Tibial nerve (tissue), 4 donors: ENCODE measurements at places on chromosomes 12 and 14.

DNA sequence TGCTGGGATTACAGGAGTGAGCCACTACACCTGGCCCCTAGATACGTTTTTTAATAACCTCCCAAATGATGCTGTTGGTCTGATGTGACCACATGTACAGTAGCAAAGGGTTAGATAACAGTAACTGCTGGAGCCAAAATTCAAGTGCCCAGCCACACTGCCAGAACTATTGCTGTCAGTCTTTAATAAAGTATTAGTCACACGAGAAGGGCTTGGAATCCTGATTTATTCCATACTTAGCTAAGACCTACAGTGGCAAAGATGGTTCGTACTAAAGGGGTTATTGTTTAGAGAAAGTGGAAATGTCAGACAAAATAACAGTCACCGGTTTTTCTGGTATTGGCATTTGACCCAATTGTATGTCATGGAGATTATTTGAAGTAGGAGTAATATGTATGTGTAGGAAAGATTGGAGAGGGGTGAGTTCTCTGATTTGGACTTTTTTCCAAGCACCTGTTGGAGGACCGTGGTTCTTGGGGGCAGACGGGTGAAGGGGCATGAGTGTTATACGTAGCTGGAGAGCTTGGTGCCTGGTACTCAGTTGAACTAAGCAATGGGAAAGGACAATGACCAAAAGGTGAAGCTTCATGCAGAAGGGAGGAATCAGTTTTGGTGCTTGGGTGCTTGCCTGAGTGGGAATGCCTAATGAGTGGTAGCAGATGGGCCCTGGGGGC lies 9.7 kb downstream of the TUBA1C start:
- no peak overlapping the region for H3K27ac ChIP-seq
- no peak for DNase-seq
- H3K27me3 ChIP-seq = no peaks in the 10 kb centered on the region
- H3K36me3 ChIP-seq = no peaks in the 10 kb centered on the region
- H3K4me3 ChIP-seq = no peak overlapping the region

GRCh38 chr12:52903855-52904508 lies 894 bp downstream of the KRT8 start:
- peaks cover 4% of the 10 kb centered on the region for H3K27me3 ChIP-seq
- no peaks in the 10 kb centered on the region for H3K36me3 ChIP-seq
- H3K4me3 ChIP-seq = peak overlapping the region; percentile 45
- peak overlapping the region; percentile 75 for H3K27ac ChIP-seq
- H3K4me1 ChIP-seq = peaks cover 12% of the 10 kb centered on the region

GRCh38 chr14:20606190-20606901 lies 15.2 kb upstream of the RNASE12 start:
- no peaks in the 10 kb centered on the region for H3K27me3 ChIP-seq
- H3K27ac ChIP-seq = no peak overlapping the region
- H3K4me1 ChIP-seq = peaks cover 21% of the 10 kb centered on the region
- no peaks in the 10 kb centered on the region for H3K36me3 ChIP-seq
- DNase-seq = no peak

- DNase-seq = no peak
- H3K36me3 ChIP-seq = no peaks in the 10 kb centered on the region
- H3K4me3 ChIP-seq = no peak overlapping the region
- no peak overlapping the region for H3K27ac ChIP-seq
- H3K27me3 ChIP-seq = no peaks in the 10 kb centered on the region
Measured at GRCh38 chr14:57519043-57519442, 25.4 kb upstream of the CCDC198 start.

DNA sequence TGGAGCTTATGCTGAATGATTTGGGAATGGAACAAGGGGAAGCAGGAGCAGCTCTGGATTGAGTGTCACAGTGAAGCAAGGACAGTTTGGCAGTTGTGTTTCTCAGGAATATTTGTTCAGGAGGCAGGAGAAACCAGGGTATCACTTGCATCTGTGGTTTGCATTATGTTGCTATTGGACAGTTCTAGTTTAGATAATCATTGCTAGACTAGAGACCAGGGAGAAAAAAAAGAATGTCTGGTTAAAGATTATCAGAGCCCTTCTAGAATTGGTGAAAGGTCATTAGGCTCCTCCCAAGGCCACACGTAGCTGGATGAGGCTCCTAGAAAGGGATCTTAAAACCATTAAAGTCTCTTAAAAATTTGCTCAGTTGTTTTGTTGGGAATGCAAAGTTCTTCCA lies 17.0 kb upstream of the SRSF5 start:
- no peaks in the 10 kb centered on the region for H3K27me3 ChIP-seq
- H3K4me3 ChIP-seq = no peak overlapping the region
- H3K27ac ChIP-seq = no peak overlapping the region
- no peaks in the 10 kb centered on the region for H3K36me3 ChIP-seq

DNA sequence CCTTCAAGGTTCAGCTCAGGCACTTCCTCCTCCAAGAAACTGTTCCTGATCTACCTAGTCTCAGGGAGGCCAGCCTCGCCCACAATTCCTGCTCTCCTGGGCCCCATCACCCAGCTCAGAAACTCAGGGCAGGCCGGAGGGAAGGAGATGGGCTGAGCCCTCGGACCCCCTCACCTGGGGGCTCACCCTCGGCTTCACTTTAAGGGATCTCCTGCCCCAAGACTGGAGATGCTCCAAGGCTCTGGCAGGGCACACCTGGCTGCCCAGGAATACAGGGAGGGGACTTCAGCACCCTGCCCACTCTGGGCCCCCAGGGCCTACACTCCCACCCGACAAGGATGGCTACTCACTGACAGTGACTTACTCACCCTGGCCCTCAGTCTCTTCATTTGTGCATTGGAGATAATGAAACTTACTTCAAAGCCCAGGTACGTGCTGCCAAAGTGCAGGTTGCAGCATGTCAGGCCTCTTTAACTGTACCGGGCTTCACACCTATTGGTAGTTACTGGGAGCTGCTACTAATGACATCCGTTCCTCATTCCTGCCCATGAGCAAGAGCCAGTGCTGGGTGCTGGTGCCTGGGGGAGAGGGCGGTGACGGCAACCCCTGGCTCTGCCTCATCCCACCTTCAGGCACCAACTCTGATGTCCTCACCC lies 21.0 kb upstream of the PPP1R13B start:
- DNase-seq = no peak
- H3K36me3 ChIP-seq = no peaks in the 10 kb centered on the region
- H3K4me3 ChIP-seq = no peak overlapping the region
- no peaks in the 10 kb centered on the region for H3K27me3 ChIP-seq
- H3K27ac ChIP-seq = no peak overlapping the region

DNA sequence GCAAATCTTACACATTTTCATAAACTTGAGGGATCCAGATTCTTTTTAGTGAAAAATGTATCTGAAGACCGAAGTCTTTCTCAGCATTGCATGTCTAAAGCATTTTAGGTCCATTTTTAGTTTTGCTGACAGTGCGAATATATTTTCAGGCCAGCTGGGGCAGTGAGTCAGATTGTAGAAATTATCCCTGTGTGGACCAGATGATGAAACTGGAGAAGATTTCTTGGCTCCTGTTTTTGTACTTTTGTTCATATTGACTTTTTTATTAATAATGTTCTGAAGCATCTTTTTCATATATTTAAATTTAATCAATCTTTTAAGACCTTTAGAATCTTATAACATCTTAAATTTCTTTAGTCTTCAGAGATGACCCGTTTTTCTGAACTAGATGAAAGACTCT lies 173.1 kb downstream of the FLRT2 start:
- no peaks in the 10 kb centered on the region for H3K27me3 ChIP-seq
- H3K4me3 ChIP-seq = no peak overlapping the region
- no peak overlapping the region for H3K27ac ChIP-seq
- DNase-seq = peak; percentile 36
- no peaks in the 10 kb centered on the region for H3K4me1 ChIP-seq

DNA sequence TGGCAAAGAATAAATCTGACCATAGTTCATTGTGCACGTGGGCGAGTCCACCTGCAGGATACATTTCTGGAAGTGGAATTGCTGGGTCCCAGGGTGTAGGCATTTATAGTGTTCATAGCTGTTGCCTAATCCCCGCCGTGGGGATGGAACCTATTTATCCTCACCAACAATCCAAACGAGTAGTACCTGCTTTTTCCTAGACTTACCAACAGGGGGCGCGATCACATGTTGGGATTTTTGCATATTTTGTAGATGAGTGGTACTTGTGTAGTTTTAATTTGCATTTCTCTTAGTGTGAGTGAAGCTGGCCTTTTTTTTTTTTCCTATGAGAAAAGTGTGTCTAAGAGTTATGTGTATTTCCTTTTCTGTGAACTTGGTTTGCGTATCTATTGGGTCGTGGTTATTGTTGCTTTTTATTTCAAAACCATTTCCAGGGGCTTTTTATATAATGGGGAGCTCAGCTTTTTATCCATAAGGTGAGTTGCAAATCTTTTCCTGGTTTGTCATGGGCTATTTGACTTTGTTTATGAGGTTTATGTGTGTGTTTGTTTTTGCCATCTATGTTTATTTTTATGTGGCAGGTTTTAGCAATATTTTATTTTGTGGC lies 67.2 kb downstream of the CCDC92 start:
- no peaks in the 10 kb centered on the region for H3K36me3 ChIP-seq
- peaks cover 15% of the 10 kb centered on the region for H3K27me3 ChIP-seq
- H3K27ac ChIP-seq = no peak overlapping the region
- peak; percentile 70 for DNase-seq
- H3K4me1 ChIP-seq = peaks cover 3% of the 10 kb centered on the region

DNA sequence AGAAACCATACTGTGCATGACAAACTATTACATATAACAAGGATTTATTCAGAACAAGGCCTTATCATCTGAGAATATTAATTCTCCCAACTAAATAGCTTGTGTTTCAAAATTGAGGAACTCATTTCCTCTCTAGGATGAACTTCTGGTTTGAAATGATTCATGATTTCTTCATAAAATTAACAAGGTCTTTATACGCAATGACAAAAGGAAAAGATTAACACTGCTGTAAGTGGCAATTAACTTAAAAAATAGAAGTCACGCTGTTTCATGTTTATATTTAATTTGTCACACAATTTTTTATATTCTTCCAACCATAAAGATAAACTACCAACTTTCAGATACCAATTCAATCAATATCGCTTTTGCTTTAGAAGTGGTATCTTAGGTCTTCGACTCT lies 80.8 kb downstream of the GRIP1 start:
- H3K36me3 ChIP-seq = no peaks in the 10 kb centered on the region
- H3K27me3 ChIP-seq = no peaks in the 10 kb centered on the region
- no peak overlapping the region for H3K27ac ChIP-seq

- peaks cover 73% of the 10 kb centered on the region for H3K27me3 ChIP-seq
- no peaks in the 10 kb centered on the region for H3K36me3 ChIP-seq
- DNase-seq = no peak
- H3K4me3 ChIP-seq = no peak overlapping the region
- H3K4me1 ChIP-seq = no peaks in the 10 kb centered on the region
Measured at GRCh38 chr14:99255621-99256482, 16.1 kb downstream of the BCL11B start.

- no peak overlapping the region for H3K27ac ChIP-seq
- DNase-seq = no peak
- peaks cover 14% of the 10 kb centered on the region for H3K4me1 ChIP-seq
- no peak overlapping the region for H3K4me3 ChIP-seq
- no peaks in the 10 kb centered on the region for H3K27me3 ChIP-seq
Measured at GRCh38 chr14:68229423-68230100, 410.0 kb downstream of the RAD51B start.

DNA sequence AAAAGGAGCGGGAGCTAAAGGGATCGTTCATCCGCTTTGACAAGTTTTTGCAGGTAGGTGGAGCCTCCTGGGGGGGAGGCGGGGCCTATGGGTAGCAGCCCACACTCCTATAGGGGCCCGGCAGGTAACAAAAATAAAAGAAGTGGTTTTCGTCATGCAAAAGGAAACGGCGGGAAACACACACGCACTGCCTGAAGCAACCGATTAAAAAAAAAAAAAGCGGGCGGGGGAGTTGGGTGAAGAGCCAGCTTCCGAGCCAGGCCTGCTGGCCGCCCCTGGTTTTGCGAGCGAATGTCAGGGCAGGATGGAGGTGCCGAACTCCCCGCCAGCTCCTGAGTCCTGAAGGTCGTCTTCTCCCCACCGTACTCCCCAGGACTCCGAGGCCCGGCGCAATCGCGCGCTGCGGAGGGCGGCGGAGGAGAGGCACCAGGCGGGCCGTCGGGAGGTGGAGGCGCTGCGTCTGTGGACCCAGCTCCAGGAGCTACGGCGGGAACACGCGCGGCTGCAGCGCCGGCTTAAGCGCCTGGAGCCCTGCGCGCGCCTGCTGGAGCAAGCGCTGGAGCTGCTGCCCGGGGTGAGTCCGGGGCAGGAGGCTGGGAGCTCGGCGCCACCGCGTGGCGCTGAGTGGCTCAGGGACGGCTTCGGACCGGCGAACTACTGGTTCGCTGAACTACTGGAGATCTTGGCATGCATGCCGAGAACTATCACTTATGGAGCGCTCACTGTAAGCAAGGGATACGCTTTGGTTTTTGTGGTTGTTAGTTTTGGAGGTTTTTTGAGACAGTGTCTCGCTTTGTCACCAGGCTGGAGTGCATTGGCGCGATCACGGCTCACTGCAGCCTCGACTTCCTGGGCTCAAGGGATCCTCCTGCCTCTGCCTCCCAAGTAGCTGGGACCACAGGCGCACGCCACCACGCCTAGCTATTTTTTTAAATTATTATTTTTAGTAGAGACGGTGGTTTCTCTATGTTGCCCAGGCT lies 3.6 kb downstream of the CFAP73 start:
- DNase-seq = peak; percentile 32
- peak overlapping the region; percentile 15 for H3K4me3 ChIP-seq
- peaks cover 20% of the 10 kb centered on the region for H3K4me1 ChIP-seq

DNA sequence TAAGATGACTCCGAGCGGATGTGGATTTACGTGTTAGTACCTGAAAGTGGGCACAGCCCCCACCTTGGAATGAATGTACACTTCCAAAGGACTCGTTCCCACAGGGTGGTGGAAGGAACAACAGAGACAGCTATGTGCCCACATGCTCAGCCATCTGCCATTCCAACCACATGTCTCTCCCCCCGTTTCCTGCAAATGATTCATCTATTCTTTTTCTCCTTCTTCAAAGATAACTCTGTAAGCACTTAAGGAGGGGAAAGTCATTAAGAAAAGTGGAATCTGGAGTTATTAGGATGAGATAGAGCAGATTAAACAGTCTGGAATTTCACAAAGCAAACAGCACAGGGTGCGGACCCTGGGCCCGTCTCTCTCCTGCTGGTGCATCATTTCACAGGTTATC lies 18.5 kb upstream of the DUSP6 start:
- DNase-seq = no peak
- no peak overlapping the region for H3K4me3 ChIP-seq
- H3K36me3 ChIP-seq = no peaks in the 10 kb centered on the region

DNA sequence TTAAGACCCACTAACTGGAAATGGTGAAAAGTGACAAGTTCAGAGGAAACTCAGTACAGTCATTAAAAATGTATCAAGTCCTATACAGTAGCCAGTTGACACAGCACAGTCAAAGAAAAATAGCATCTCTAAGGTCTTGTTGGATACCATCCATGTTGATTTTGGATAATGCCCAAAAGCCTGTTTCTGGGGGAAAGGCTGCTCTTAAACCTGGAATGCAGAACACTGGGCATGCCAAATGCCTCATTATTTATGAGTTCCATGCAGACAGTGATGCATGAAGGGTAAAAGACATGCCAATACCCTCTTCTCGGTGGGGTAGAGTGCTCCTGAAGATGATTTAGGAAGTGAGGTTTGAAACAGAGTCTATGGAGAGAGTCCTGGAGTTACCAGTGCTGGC lies 29.6 kb downstream of the KCNK13 start:
- no peak for DNase-seq
- H3K4me3 ChIP-seq = no peak overlapping the region
- no peaks in the 10 kb centered on the region for H3K27me3 ChIP-seq
- no peak overlapping the region for H3K27ac ChIP-seq
